Thoracic aorta (tissue), 2 donors: ENCODE measurements at places on chromosomes 2 and 18. TPM values are rescaled to one million over a fixed set of nuclear protein-coding genes. Genes with fewer than 3 reads are reported as not detected.

DNA sequence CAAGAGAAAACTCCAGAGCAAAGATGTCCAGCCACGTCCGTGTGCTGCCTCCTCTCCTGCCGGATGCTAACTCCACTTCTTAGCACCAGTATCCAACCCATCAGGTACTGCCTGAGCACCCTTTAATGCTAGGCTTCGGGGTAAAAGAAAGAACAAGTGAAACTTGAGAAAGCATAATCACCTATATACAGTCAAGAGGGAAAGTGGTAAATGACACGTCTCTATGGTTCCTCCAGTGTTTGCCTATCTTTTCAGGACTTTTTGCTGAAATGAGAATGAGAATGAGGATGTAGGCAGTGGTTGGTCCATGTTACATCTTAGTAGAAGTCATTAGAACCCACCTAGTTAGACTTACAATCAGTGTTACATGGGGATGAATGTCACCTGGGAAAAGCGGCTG is 47.9 kb downstream of the EPHA4 start:
- no peak for DNase-seq
- H3K27ac ChIP-seq: no peak overlapping the region
- no peaks in the 10 kb centered on the region for H3K27me3 ChIP-seq
- peaks cover under 1% of the 10 kb centered on the region for H3K4me1 ChIP-seq

DNA sequence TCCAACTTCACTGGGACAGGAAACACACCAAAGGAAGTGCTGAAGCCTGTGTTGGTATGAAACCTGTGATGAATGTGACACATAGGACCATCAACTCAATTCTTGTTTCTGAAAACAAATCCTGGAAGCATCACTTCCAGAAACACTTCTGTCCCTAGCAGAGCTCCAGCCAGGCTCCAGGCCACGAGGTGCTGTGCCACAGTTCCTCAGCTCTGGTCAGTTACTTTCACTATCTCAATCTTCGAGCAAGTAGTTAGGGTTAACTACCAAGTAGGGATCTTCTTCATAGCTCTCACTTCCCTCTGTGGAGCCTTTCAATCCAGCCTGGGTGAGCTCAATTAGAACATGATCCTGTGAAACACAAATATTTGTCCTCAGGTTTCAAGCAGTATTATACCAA is 3.6 kb upstream of the LCT start:
- H3K36me3 ChIP-seq: peaks cover 3% of the 10 kb centered on the region
- H3K27me3 ChIP-seq: no peaks in the 10 kb centered on the region
- H3K27ac ChIP-seq: no peak overlapping the region
- DNase-seq: no peak
- H3K4me1 ChIP-seq: no peaks in the 10 kb centered on the region

- H3K36me3 ChIP-seq: no peaks in the 10 kb centered on the region
- H3K4me3 ChIP-seq: no peak overlapping the region
- DNase-seq: no peak
- peaks cover 11% of the 10 kb centered on the region for H3K4me1 ChIP-seq
Measured at GRCh38 chr2:145807968-145808367, 1288.0 kb upstream of the ZEB2 start.

- no peak for DNase-seq
- H3K4me3 ChIP-seq: no peak overlapping the region
- H3K36me3 ChIP-seq: no peaks in the 10 kb centered on the region
- H3K4me1 ChIP-seq: no peaks in the 10 kb centered on the region
Measured at GRCh38 chr2:192215096-192215877, 20.6 kb upstream of the TMEFF2 start.

- peaks cover 23% of the 10 kb centered on the region for H3K36me3 ChIP-seq
- H3K27me3 ChIP-seq: no peaks in the 10 kb centered on the region
- H3K4me3 ChIP-seq: no peak overlapping the region
- DNase-seq: no peak
Measured at GRCh38 chr2:70081221-70081620, 6.1 kb upstream of the PCBP1 start.

DNA sequence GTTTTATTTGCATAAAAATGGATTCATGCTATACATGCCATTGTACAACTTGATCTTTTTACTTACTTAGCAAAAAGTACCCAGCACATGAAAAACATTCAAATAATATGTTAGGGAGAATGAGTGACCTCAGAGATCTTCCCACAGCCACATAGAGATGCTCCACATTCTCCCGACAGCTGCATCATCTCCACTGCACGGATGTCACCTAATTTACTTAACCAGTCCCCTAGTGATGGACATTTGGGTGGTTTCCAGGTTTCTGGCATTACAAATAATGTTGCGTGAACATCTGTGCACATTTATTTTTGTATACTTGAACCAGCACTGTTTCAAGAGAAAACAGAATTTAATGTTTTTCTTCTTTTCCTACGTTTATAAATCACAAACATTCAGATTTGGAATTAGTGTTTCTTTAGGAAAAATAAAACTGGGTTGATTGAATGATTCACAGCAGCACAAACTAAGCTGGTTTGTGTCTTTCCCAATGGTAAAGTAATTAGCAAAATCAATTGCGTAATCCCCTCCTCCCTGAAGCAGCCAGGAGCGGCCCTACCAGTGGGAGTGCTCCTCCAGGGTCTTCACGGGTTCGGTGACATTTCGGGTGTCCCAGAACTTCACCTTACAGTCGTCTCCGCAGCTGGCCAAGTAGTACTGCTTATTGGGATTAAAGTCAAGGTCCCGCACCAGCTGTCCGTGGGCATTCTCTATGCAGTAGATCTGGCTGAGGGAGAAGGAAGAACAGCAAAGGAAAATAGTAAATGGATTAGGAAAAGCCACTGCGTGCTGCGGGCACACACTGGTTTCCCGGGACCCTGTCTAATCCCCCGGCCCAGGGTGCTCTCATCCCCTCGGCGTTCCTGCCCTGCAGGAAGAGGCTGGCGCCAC is 183.9 kb downstream of the EIPR1 start:
- no peaks in the 10 kb centered on the region for H3K27me3 ChIP-seq
- H3K27ac ChIP-seq: no peak overlapping the region
- DNase-seq: no peak
- H3K4me3 ChIP-seq: no peak overlapping the region
- no peaks in the 10 kb centered on the region for H3K4me1 ChIP-seq

DNA sequence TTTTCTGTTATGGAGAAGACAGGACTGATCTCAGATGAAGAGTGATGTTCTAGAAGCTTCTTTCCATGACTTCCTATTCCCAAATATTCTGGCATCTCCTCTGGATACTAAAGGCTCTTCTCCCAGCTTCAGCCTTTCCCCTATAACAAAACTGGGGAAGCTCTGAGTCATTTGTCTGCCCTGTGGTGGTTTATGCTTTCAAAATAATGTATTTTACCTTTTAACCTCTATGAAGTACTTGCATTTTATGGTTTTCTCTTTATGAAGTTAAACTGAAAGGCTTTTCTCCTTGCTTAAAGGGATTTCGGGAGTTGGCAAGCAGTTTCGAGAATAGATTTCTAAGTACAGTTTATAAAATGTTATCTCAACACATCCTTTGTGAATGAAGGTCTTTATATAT is 104.4 kb downstream of the TANC1 start:
- peak overlapping the region; percentile 10 for H3K27ac ChIP-seq
- no peak overlapping the region for H3K4me3 ChIP-seq
- H3K4me1 ChIP-seq: peaks cover 16% of the 10 kb centered on the region
- no peaks in the 10 kb centered on the region for H3K36me3 ChIP-seq

GRCh38 chr2:27320958-27321543 is 1.8 kb downstream of the MPV17 start:
- no peak overlapping the region for H3K4me3 ChIP-seq
- H3K27ac ChIP-seq: no peak overlapping the region
- peaks cover 24% of the 10 kb centered on the region for H3K4me1 ChIP-seq
- H3K36me3 ChIP-seq: no peaks in the 10 kb centered on the region

DNA sequence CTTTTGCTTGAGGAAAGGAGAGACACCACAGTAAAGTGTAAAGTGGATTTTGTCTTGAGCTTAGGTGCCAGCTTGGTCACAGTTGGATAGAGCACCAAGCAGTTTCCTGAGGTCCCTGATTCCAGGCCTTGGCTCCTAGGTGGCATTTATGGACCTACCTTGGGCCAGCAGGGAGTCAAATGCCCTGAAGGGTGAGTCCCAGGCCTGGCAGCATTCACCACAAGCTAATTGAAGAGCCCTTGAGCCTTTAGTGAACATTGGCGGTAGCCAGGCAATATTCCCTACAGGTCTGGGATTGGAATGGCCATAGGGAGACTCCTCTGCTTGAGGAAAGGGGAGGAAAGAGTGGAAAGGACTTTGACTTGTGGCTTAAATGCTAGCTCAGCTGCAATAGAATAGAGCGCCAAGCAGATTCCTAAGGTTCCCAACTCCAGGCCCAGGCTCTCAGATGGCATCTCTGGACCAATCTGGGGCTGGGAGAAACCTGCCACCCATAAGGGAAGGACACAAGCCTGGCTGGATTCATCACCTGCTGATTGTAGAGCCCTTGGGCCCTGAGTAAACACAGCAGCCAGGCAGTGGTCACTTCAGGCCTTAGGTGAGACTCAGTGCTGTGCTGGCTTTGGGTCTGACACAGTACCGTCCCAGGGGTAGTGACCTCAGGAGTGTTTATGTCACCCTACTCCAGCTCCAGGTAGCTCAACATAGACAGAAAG is 137.5 kb upstream of the OTOS start:
- no peak overlapping the region for H3K4me3 ChIP-seq
- no peak overlapping the region for H3K27ac ChIP-seq
- peaks cover 34% of the 10 kb centered on the region for H3K4me1 ChIP-seq
- no peaks in the 10 kb centered on the region for H3K36me3 ChIP-seq
- no peak for DNase-seq
- H3K27me3 ChIP-seq: no peaks in the 10 kb centered on the region

DNA sequence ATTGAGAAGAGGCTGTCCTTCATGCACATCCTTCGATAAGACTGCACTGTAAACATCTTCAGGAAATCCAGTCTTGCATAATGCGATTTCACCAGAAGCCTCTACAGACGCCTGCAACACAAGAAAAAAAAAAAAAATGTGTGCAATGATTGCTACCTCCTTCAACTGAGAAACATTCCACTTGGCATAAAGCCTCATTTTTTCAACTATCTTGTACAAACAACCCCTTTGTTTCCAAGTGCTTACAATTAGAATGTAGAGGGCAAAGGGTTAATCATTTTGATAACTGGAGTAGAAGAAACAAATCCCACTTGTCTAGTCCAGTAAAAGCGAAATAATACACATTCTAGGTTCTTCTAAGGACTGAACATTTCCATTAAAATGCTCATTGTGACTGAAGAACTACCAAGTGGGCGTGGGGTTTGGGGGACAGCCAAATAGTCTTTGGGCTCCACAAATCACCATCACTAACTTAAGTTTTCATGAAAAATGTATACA is 29.2 kb downstream of the CDH2 start:
- H3K4me3 ChIP-seq: no peak overlapping the region
- no peak overlapping the region for H3K27ac ChIP-seq

GRCh38 chr2:84288293-84288692 is 170.8 kb downstream of the SUCLG1 start:
- no peaks in the 10 kb centered on the region for H3K36me3 ChIP-seq
- H3K4me3 ChIP-seq: no peak overlapping the region
- DNase-seq: no peak
- H3K4me1 ChIP-seq: no peaks in the 10 kb centered on the region

DNA sequence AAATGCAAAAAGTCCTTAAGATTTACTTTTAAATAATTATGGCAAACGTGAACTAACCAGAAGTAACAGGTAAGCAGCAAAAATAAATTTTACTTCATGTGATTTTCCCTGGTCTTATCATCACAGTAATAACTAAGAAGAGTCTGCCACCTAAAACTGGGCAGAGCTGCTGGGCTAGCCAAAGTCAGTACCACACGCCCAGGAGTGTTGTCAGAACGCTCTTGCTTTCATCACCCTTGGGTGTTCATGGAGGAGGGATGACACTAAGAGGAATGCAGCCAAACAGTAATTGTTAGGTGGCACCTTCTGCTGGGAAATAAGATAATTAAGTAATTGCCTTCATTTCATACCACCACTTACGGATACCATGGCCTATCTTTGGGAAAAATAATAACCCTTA is 92.0 kb upstream of the NEUROD1 start:
- no peak overlapping the region for H3K27ac ChIP-seq
- no peak overlapping the region for H3K4me3 ChIP-seq

GRCh38 chr2:149652926-149653325 is 65.4 kb upstream of the MMADHC start:
- DNase-seq: no peak
- no peaks in the 10 kb centered on the region for H3K4me1 ChIP-seq
- H3K27me3 ChIP-seq: no peaks in the 10 kb centered on the region
- H3K27ac ChIP-seq: no peak overlapping the region
- H3K36me3 ChIP-seq: no peaks in the 10 kb centered on the region
- H3K4me3 ChIP-seq: no peak overlapping the region

GRCh38 chr2:239953418-239954061 is 71.6 kb downstream of the NDUFA10 start:
- peak overlapping the region; percentile 32 for H3K4me3 ChIP-seq
- no peaks in the 10 kb centered on the region for H3K36me3 ChIP-seq
- no peaks in the 10 kb centered on the region for H3K27me3 ChIP-seq
- H3K4me1 ChIP-seq: peaks cover 19% of the 10 kb centered on the region
- no peak for DNase-seq

- DNase-seq: no peak
- no peaks in the 10 kb centered on the region for H3K36me3 ChIP-seq
- H3K4me1 ChIP-seq: no peaks in the 10 kb centered on the region
Measured at GRCh38 chr18:5709476-5710095, 165.8 kb upstream of the EPB41L3 start.

- no peak overlapping the region for H3K27ac ChIP-seq
- H3K36me3 ChIP-seq: no peaks in the 10 kb centered on the region
- peak overlapping the region; percentile 52 for H3K4me3 ChIP-seq
- no peak for DNase-seq
Measured at GRCh38 chr2:239441261-239442078, 40.6 kb upstream of the HDAC4 start.

DNA sequence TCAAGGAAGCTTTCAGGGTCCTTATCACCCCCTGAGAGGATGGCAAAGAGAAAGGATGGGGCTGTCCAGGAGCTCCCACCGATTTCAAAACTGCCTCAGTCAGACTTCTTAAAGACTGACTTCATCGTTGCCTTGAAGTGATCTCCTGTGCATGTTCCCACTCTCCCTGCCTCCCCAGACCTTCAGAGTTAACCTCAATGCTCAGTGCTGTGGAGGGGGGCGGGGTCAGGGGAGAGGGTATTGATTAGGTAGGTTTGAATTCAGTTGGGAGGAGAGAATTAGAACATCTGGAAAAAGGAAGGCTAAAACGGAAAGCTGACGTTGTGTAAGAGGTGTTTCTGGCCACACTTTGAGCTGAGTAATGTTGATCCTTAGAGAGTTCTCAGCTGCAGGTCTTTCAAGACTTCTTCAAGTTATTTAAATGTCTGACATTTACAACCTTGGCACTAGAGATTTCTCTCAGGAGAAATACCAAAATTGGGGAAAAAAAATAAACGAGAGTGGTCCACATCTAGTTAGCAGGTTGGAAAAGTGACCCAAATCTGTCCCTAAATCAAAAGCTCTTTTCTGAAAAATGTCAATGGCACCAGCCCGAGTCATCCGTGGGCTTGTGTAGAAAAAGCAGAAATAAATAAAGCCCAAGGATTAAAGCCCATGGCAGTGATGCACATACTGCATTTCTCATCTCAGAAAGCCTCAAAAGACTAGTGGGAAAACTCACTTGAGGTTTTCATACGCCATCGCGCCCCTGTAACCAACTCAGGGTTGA is 134.7 kb upstream of the EPAS1 start:
- H3K4me3 ChIP-seq: no peak overlapping the region
- no peaks in the 10 kb centered on the region for H3K36me3 ChIP-seq
- peak overlapping the region; percentile 72 for H3K27ac ChIP-seq
- H3K4me1 ChIP-seq: peaks cover 30% of the 10 kb centered on the region

Gene DSG4
- total RNA-seq: not detected

Gene WDR43
- 76.4 TPM for total RNA-seq

Gene C2orf78
- not detected for total RNA-seq

Gene LRP2
- 0.07 TPM for total RNA-seq

Gene FOXD4L1
- not detected for total RNA-seq

Gene CREG2
- total RNA-seq: not detected

Gene UGT1A3
- not detected for total RNA-seq

Gene EPB41L5
- total RNA-seq: 15.4 TPM
